ENCODE measurements at places on chromosomes 2 and 18.

- no peak for DNase-seq
Measured at GRCh38 chr2:237118561-237119155, 33.0 kb downstream of the COPS8 start.

GRCh38 chr2:127721311-127721977, 20.1 kb downstream of the SFT2D3 start:
- DNase-seq = no peak

DNA sequence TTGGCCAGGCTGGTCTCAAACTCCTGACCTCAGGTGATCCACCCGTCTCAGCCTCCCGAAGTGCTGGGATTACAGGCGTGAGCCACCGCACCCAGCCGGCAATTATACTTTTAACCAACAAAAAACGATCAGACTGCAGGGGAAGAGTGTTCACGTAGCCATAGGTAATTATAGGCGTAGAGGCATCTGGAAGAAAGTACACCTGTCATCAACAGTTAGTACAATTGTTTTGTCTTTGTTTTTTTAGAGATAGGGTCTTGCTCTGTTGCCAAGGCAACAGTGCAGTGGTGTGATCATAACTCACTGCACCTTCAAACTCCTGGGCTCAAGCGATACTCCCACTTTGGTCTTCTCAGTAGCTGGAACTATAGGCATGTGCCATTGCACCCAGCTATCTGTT, 20.0 kb downstream of the ST3GAL5 start:
- no peak for DNase-seq

DNA sequence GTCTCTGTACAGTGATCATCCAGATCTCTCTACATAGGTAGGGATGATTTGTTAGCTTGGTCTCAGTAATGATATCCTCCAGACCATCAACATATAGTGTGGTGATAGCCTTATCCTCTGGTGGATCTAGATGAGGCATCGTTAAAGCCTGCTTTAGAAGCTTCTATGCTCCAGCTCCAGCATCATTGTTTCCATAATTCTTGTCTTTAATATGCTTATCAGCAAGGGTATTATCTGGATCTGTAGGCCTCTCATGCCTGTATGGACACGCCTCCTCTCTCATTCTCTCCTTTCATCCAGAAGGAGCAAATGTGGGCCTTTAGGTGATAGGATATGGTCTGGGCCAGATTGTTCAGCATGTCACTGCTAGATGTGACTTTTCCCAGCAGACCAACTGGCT, 234.5 kb upstream of the CHST9 start:
- no peak for DNase-seq

- DNase-seq = peak; percentile 88
Measured at GRCh38 chr2:229454934-229455631, 184.0 kb upstream of the PID1 start.

DNA sequence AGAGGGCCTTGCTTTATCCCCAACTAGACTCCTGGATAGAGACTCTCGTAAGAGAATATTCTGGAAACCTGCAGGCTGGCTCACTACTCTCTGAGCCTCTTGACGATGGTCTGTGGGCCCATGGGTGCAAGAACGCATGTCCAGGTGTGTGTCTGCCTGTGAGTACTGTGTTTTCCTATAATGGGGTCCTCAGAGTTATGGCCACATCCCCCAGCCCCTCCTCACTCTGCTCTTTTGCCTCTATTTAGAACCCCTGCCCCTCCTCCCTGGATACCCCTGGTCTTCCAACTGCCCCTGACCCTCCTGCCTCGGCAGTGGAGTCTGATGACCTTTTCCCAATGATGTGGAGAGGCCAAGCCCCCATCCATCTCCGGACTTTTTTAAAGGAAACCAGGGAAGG, 148.1 kb downstream of the ZFP36L2 start:
- DNase-seq = no peak

GRCh38 chr18:47175283-47175897, 774 bp downstream of the IER3IP1 start:
- DNase-seq = no peak

GRCh38 chr2:135728064-135728743, 13.5 kb upstream of the UBXN4 start:
- DNase-seq = no peak

GRCh38 chr18:63192885-63193349, 126.7 kb downstream of the BCL2 start:
- no peak for DNase-seq

DNA sequence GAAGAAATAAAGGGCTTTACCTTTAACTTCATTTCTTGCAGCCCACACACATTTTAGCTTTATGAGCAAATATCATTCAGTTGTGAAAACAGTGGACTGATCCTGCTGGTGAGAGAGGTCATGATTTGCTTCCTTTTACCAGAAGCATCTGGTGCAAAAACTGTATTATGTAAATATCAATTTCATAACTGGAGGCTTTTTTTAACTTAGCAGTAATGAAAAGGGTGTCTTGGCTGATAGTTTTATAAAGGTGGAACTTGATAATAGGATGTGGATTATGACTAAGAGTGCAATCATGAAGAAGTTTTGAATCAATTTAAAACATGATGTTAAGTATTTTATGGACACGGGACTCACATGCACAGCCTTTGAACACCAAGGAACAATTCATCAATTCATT, 304.4 kb downstream of the GULP1 start:
- no peak for DNase-seq

DNA sequence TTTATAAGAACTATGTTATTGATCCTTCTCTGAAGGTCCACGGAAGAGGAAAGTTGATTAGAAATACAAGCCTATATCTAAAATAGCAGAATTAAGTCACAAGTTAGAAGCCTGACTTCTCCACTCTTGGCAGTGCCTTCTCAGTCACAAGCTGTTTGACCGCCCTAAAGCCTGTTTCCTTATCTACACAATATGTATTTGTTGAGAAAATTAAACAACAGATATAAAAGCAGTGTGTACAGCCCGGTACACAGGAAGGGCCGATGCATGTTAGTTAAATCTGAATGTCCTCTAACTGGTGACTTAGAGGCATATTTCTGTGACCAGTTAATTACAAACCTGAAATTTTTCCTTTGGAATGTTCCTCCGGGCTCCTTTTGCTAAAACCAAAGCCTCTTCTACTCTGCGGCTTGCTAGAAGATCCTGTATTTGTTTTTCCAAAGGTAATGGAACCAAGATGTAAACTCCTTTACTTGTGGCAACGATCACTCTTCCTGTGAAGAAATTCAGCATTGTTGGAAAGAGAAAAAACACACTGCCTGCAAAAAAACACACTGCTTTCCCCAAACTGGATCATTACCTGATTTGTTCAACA, 33.4 kb downstream of the TGFBRAP1 start:
- DNase-seq = no peak

- no peak for DNase-seq
Measured at GRCh38 chr2:215826838-215827441, 186.4 kb downstream of the MREG start.

DNA sequence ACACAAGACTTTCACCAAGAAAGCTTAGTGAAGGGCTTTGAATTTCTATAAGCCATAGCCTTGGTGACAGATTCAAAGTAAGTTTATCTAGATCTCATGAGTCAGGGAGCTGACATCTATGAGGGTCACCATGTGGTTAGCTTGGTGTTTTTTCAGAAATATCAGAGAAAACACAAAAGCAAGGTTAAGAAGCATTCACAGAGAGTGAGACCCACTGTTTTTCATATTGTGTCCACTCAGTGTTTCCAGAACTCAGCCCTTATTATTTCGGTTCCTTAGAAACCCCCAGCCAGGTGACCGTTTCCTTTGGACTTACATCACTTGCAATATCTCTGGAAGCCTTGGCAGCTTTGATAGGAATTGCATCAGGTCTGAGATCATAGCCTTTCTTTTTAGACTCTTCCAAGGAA, 76.6 kb downstream of the NEB start:
- DNase-seq = no peak

- no peak for DNase-seq
Measured at GRCh38 chr2:95272781-95273180, 1.5 kb upstream of the PROM2 start.

DNA sequence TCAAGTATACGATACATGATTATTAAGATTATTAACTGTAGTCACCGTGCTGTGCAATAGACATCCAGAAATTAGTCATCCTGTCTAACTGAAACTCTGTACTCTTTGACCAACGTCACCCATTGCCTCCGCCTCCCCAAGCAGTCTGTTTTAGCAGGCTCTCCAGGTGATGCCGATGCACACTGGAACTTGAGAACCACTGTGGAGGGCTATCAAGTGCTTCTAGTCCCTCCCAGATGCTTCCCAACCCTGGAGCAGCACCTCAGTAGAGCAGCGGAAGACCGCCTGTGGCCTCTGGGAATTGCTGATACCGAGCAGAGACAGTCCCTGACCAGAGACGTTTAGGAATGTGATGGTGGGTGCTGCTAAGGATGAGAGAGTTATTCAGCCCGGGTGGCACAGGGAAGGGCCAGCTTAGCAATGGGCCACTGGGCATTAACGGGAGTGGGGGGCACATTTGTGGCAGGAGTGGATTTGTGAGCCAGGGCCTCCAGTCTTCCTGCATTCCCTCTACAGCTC, 50.7 kb downstream of the LIPG start:
- DNase-seq = no peak

GRCh38 chr2:11828933-11829323, 82.5 kb downstream of the LPIN1 start:
- no peak for DNase-seq

DNA sequence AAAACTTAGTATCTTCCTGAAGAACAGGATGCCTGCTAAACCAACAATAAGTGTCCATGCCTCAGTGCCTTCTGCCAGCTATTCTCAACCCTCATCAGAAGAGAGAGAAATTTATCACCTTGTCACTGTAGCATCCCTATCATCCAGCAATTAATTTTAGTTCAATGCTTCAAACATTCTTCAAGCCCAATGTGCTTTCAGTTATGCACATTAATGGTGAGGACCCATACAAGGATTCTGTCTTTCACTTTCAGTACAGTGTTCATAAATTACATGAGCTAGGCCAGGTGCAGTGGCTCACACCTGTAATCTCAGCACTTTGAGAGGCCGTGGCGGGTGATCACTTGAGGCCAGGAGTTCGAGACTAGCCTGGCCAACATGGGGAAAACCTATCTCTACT, 47.0 kb upstream of the MSH6 start:
- no peak for DNase-seq

DNA sequence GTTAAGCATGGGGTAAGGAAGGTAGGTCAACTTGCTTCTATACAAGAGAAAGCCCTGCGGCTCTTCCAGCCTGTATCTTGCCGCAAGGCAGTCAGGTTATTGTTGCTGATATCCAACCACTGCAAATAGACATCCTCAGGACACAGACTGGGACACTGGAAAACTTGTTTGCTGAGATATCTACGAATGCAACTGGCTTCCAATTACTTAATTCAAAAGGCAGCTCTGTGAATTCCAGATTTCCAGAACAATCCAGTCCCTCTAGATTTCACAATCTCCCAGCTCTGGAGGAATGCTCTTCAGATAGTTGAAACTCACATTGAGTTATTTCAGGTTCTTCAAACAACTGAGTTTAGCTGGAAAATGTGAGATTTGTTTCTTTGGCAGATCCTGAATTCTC, 34.6 kb upstream of the SP9 start:
- DNase-seq = no peak

- no peak for DNase-seq
Measured at GRCh38 chr2:101199251-101199791, 48.1 kb upstream of the TBC1D8 start.

GRCh38 chr2:66865161-66865560, 430.2 kb downstream of the MEIS1 start:
- no peak for DNase-seq

- DNase-seq = no peak
Measured at GRCh38 chr2:7961550-7961949, 720.3 kb upstream of the ID2 start.

- DNase-seq = no peak
Measured at GRCh38 chr2:18800240-18800971, 211.0 kb upstream of the NT5C1B start.

DNA sequence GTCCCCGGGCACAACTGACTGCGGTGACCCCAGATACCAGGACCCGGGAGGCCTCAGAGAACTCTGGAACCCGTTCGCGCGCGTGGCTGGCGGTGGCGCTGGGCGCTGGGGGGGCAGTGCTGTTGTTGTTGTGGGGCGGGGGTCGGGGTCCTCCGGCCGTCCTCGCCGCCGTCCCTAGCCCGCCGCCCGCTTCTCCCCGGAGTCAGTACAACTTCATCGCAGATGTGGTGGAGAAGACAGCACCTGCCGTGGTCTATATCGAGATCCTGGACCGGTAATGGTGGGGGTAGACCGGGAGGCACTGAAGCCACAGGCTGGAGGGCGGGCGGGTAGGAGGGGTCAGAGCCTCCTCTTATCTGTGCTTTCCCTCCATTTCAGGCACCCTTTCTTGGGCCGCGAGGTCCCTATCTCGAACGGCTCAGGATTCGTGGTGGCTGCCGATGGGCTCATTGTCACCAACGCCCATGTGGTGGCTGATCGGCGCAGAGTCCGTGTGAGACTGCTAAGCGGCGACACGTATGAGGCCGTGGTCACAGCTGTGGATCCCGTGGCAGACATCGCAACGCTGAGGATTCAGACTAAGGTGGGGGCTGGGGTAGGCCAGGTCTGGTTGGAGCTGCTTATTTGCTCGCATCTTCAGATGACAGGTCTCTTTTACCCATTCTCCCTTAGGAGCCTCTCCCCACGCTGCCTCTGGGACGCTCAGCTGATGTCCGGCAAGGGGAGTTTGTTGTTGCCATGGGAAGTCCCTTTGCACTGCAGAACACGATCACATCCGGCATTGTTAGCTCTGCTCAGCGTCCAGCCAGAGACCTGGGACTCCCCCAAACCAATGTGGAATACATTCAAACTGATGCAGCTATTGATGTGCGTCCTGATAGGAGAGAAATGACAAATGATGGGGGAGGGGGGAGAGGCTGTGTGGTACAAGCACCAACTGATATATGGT, 780 bp downstream of the HTRA2 start:
- no peak for DNase-seq

- no peak for DNase-seq
Measured at GRCh38 chr2:85999061-85999831, 106.4 kb downstream of the POLR1A start.

- no peak for DNase-seq
Measured at GRCh38 chr2:49577041-49577440, 422.7 kb upstream of the FSHR start.

- DNase-seq = peak; percentile 79
Measured at GRCh38 chr2:233350708-233351107, 3.6 kb upstream of the DGKD start.

DNA sequence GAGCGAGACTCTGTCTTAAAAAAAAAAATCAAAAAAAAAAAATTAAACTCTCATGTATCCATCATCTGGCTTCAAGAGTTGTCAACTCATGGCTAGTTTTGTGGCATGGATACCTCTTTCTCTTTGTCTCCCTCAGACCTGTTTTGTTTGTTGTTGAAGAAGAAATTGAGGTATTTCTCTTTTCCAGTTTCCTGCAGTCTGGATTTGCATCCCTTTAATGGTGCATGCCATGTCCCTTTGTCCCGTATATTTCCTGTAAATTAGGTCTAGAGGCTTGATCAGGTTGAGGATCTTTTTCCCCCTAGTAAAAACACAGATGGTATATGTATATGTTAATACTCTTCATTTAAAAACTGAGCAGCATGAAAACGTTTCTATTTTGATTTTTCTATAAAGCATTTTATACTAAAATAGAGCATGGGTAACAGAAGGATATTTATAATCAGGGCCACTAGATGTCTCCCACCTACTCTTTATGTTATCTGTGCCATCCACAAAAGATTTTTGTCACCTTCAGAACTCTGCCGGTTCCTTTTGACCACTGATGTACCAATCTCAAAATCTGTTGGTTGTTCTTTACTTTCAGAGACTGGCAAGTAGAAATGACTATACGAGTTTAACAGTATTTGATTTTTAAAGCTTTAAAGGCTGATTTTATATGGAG, 80.1 kb downstream of the GALNT1 start:
- DNase-seq = no peak

All from BJ (cell line).